Frontal cortex (tissue), 4 donors: ENCODE measurements at places on chromosomes 4 and X.

DNA sequence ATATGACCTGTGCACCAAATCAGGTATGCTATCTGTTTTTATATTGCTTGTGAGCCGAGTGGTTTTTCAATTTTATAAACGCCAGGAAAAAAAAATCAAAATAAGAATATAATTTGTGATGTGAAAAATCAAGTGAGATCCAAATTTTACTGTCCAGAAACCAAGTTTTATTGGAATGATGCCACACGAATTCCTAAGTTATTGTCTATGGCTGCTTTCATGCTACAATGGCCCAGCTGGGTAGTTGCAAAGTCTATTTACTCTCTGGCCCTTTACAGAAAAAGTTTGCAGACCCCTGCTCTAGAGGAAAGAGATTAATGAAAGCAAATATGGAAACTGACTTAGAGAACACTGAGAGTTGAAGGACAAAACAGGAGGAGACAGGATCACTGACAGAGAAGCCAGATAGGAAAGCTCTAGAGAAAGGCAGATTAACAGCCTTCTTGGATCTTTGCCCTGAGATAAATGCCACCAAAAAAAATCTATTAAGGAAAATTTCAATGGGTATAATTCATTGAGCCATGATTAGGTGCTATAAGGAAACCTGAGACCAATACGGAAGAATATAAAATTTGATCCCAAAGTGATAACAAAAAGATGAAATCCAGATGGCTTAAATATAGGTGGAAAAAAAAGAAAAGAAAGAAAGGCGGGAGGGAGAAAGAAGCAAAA, 29.8 kb downstream of the PRSS12 start:
- no peak for DNase-seq

DNA sequence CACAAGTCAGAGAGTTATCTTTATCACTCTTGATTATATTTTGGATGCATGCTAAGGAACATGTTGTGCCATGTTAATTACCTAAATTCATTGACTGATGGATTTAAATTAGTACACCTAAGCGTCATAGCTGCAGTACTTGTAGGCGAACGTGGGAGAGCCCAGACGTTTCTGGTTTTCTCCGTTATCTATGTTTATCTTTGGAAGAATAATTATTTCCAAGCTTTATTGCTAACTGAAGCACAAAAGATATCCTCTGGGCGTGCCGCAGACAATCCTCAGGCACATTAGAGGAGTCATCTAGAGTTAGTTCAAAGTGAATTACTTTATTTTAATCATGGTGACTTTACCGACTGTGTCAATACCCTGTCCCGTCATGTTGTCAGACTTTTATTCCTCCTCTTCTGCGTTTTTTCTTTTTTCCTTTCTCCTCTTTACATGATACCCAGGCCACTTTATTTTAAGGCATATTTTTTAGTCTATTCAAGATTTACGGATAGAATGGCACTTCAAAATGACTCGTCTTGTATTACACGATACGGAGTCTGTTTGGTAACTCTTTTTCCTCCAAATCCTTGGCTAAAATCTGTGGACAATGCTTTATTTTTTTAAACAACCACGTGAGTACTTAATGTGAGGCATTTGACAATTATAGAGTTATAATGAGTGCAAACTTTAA, 632.0 kb upstream of the TENM3 start:
- no peak for DNase-seq

GRCh38 chr4:53706422-53707032, 115.2 kb upstream of the LNX1 start:
- DNase-seq = no peak

GRCh38 chr4:37860266-37860665, 30.6 kb upstream of the TBC1D1 start:
- no peak for DNase-seq

- no peak for DNase-seq
Observed at GRCh38 chr4:52743444-52744019, 7.7 kb downstream of the ERVMER34-1 start.

GRCh38 chrX:153338836-153339235, 4.9 kb downstream of the ZNF275 start:
- DNase-seq = no peak
